ENCODE measurements at places on chromosomes 11 and 22.
A peak's percentile ranks its signal among the peaks of the same experiment; 100 is the strongest.

DNA sequence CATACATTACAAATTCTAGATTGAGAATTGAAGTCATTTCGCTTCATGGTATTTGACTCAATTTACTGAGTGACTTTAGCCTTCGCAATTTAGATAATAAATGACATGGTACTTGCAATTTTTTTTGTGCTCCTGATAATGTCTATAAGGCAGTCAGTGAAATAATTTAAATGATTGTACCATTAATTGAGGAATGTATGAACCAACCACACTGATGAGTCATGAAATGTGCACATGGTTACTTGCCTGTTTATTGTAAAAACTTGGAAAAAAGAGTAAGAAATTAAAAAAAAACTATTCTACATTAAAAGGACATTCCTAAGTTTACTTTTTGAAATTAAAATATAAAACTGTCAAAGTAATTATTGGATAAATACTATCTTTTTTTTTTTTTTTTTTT lies 43.3 kb downstream of the DNAJC24 start:
- DNase-seq: no peak

GRCh38 chr22:24599514-24599913 lies 3.5 kb upstream of the GGT1 start:
- no peak for DNase-seq

DNA sequence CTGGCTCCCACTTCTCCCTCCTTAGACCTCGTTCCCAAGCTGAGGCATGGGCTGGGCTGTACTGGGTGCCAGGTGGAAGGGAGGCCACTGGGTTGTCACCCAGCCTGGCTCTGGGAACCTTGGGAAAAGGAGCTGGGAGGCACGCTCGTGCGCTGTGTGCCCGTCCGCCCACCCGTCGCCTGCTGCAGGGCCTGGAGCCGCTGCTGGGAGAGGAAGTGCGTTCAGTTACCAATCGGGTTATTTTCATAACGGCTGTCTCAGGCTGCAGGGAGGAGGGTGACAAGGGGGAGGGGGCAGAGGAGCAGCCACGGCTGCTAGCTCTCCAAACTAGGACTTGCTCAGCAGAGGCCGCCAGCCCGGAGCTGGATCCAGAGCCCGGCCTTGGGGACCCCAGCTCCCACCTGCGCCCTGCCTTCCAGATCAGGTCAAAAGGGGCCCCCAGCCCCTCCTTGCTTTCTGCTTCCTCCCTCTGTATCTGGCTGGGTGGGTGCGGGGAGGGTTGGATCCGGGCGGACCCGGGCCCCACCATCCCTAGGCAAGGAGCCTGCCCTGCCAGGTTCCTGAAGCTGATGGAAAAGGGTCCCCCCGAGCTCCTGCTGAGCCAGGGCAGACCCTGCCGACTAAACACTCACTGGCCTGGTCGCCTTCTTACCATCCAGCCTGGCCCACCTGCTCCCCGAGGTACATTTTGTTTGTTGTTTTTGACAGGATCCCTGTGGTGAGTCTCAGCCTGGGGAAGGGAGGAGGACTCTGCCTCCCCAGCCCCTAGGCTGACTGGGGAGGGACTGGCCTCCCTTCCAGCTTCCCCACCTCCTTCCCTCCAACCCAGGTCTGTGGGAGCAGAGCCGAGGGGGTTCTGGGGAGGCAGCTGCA lies 14.3 kb downstream of the DGKZ start:
- DNase-seq: no peak

DNA sequence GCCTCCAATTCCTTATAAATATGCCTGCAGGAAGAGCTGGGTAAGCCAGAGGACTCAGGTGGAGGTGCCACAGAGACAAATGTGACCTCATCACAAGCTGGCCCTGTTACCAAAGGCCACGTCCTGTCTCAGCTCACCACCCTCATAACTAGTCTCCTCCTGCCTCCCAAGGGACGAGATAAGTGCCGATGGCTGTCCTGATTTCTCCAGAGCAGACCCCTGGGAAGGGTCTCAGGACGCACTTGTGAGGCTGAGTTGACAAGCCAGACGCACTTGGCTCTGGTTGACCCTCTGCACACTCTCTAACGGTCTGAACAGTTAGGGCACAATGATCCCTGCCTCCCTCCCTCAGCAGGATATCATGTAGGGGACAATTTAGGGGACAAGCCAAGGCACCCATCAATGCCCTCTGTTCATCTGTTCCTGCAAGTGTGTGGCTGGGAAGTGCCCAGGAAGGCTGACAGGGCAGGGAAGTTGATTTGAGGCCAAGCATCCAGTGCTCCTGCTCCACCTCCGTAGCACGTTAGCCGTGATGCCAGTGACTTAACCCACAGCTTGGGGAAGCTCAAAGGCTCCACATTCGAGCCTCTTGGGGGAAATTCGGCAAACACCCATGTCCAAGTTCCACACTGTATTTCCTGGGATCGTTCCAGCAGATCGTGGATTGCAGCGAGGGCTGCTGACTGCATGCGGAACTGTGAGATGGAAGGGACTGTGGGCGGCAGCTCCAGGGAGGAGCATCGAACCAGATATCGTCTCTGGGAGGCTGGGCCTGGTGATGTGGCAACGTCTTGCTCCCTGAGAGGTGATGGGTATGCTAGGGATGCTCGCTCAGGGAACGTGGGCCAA lies 2.8 kb downstream of the SMIM38 start:
- no peak for DNase-seq

DNA sequence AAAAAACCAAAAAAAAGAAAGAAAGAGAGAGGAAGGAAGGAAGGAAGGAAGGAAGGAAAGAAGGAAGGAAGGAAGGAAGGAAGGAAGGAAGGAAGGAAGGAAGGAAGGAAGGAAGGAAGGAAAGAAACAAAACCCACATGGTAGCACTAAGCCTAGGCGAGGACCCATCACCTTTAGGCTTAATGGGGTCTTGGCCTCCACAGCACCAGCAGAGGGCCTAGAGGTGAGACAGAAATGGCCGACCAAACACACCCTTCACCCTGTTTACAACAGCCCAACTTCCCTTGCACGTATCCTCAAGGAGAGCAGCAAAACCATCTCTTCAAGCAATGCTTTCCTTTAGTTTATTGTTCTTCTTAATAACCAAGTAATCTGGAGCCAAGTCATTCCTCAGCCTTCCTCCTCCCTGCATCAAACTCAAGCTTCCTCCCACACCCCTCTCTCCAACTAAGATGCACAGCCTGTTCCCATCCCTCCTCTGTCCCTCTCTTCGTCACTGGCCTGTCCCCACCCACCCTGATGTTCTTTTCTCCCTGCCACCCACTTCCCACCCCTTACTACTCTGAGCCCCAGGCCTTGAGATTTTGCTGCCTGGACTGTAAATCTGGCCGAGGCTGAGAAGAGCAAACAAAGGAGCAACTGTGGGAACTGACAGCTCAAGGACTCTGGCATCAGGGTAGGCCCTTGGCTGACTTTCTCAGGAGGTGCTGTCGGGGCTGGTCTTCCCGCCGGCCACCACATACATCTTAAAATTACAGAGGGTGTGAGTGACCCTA lies 26.0 kb downstream of the POU2AF1 start:
- DNase-seq: no peak

DNA sequence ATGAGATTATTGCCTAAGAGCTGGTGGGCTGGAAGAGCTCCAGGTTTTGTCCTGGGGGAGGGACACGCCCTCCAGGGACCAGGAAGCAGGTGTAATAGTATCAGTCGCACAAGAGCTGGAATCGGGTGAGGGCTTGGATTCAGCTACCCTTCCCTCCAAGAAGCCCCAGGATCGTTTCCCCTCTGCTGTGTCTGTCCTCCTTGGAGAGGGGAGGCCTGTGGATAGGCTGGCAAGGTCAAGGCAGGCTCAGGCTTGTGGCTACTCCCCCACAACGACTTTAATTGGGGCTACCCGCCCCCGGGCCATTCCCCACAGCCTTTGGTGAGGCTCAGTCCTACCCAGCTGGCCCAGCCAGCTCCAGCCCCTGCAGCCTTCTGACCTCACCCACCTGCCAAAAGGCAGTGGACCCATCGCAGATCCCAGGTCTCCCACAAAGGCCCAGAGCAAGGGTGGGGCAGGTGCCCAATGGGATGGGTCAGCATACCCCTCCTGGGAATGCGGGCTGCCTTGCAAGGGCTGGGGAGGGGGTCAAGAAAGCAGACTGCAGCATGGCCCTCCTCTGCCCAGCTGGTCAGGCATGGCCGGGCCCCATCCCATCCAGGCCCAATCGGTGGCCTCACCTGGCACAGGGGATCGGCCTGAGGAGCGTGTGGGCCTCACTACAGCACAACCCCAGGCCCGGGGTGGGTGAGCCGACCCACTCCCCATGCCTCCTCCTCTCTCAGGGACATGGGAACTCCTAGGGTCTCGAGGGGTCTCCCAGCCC lies 1.0 kb downstream of the CTSD start:
- DNase-seq: peak; percentile 83

DNA sequence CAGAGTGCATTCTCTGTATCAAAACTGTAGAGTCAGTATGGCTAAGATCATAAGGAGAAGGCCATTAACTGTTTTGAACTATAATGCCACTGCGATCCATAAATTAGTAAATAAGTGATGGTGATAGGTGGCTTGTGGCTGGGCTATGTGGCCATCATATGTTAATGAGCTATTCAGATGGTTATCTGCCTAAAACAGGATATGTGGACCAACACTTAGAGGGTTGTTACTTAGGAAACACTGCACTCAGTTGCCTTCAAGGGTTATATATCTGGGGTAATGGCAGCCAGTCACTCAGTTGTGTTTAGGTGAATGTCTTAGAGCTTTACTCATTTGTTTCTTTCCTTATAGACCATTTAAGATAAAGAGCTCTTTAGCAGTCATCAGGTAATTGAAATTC lies 66.0 kb downstream of the PPP2R1B start:
- DNase-seq: no peak

DNA sequence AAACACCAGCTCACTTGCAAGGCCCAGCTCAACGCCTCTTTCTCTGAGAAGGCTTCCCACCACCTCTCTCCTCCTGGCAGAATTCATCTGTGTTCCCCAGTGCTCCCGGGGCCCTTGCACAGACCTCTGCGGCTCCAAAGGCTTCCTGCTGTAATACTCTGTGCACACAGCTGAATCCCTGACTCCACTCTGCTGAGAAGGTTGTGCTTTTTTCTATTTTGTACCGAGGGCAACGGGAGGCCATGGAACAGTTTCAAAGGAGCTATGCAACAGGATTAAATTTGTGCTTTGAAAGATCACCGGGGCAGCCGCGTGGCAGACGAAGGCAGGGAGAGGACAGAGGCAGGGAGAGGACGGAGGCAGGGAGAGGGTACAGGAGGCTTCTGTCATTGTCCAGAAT lies 49.2 kb upstream of the SYT7 start:
- no peak for DNase-seq

- DNase-seq: no peak
These were observed 73.3 kb downstream of the ETS1 start for GRCh38 chr11:128513915-128514681.

- DNase-seq: no peak
These were observed 78.2 kb downstream of the FAT3 start for GRCh38 chr11:92302770-92303169.

- DNase-seq: peak; percentile 91
These were observed 11.7 kb downstream of the SEC14L3 start for GRCh38 chr22:30460147-30460546.

- no peak for DNase-seq
These were observed 63.8 kb upstream of the APOA1 start for GRCh38 chr11:116901211-116901610.

DNA sequence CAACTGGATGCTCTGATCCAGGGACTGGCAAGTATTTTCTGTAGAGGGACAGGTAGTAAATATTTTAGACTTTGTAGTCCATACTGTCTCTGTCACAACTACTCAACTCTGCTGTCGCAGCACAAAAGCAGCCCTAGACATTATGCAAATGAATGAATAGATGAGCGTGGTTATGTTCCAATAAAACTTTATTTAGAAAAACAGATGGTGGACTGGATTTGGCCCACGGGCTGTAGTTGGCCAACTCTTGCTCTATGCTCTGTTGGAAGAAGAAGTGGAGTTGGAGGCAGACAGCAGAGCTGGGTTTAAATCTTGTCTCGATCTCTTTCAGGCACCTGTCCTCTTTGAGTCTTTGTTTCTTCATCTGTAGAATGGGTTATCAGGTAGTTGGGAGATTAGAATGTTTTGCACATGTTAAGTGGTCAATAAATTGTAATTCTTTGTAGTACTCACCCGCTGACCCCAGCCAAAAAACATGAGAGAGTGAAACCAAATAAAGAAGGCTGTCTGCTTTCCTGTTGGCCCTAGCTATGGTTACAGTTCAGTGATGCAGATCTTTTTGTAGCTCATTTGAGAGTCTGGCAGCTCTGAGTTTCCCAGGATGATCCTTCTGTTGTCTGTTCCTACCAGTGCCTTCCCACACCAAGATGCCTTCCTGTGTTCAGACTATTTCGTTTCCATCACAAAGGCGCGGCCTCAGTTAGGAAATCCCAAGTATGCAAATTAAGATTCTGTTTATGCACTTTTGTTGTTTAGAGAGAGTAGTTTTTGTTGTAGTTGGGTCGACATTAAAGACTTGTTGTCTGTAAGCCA lies 198.1 kb upstream of the SEZ6L start:
- no peak for DNase-seq

- DNase-seq: no peak
These were observed 96.2 kb downstream of the RDX start for GRCh38 chr11:110200241-110200640.

DNA sequence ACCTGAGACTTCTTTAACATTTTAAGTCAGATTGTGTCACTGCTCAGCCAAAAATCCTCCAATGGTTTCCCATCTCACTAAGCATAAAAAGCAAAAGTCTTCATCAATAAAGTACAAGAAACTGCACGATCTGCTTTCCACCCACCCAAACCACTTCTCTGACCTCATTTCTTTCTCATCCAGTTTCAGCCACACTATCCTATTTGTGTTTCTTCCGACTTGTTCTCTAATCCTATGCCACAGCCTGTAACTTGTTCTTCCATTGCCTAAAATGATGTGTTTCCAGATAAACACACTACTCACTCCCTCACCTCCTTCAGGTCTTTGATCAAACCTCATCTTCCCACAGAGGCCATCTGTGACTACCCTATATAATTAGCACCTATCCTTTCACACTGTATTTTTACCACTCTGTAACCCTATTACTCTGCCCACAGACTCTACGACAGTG lies 28.4 kb downstream of the ARHGAP32 start:
- DNase-seq: no peak

DNA sequence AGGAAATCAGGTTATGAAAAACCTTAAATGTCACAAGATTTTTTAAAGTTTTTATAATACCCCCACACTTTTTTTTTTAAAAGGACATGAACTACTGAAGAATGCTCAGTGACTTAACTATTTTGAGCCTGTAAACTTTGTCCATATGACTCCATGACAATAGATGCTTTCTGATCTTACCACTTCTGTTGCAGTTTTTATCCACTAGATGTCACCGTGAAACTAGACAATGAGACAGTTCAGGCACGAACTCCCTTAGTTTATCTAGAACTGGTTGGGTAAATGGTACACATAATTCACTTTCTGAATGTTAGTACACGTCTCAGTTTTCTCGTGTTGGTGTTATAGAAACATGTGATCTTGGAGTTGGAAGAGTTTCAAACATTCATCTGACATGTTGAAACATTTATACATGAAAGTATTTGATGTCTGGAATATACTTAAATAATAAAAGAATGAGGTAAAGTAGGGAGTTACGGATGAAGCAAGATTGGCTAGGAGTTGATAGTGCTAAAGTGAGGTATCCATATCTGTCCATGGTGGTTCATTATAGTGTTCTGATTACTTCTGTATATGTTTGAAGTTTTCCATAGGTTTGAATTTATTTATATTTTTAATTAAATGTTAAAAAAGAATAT lies 8.1 kb downstream of the CCDC15 start:
- DNase-seq: no peak

GRCh38 chr11:34787348-34787747 lies 128.8 kb downstream of the APIP start:
- no peak for DNase-seq

GRCh38 chr11:111776398-111777093 lies 10.4 kb upstream of the PPP2R1B start:
- DNase-seq: no peak
